Vagina (tissue), 2 donors: ENCODE measurements at places on chromosomes 5 and 9.

DNA sequence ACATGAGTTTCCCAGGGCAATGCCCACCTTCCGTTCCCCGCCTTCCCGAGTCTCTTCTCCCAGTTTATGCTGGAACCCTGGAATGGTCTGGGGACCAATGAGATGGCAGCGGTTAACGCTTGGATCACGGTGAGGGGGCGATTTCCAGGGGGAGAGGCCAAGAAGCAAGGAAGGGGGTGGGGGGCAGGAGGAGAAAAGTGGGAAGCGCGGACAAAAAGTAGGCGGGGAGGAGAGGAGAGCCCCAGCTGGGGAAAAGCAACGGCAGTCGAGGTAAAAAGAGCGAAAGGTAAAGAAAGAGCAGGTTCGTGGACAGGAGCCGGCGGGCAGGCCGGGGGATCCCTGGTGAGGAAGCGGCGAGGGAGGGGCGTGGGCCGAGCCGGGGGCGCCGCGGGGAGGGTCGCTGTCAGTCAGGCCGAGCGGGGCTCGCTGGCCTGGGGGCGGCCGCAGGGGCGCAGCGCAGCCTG lies 508 bp upstream of the SNCAIP start:
- DNase-seq, result no peak

DNA sequence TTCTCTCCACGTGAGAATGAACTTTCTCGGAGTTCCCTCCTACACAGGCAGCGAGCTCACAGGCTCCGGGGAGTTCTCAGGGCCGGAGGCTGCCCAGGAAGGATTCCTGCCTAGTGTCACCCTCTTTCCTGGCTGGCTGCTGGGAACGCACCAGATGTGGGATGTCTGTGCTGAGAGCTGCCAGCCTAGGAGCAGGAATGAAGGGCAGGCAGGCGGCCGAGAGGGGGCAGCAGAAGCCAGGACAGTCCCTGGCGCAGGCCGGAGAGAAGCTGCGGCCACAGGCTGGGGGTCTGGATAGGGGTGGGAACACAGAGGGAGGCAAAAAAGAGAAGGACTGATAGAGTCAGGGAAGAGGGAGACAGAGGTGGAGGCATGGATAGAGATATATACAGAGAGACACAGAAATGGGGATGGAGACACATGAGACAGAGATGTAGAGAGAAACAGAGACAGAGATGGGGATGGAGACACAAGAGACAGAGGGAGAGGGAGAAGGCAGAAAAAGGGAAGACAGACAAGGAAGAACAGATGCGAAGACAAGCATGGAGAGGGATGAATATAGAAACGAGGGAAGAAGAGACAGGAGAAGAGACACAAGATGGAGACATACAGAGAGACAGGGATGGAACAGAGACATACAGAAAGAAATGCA lies 25.3 kb upstream of the ENHO start:
- no peak for DNase-seq

DNA sequence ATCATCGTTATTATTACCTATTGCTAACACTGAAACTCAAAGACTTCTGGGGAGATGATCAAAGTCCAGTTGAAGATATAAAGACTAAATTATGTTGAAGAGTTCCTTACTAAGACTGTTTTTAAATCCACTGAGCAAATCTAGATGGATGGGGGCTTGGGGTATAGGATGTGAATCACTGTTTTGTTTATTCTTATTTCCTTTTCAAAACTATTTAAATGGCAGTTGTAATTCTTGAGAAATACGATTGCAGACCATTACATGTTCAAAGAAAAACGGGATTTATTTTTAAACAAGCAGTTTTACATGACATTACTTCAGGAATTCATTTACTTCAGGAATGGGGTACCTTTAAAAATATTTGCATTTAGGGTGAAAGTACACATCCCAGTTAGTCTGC lies 4.3 kb downstream of the RASGRF2 start:
- DNase-seq, result no peak

- no peak for DNase-seq
These were observed 189.0 kb downstream of the PALM2AKAP2 start for GRCh38 chr9:109969011-109969410.

DNA sequence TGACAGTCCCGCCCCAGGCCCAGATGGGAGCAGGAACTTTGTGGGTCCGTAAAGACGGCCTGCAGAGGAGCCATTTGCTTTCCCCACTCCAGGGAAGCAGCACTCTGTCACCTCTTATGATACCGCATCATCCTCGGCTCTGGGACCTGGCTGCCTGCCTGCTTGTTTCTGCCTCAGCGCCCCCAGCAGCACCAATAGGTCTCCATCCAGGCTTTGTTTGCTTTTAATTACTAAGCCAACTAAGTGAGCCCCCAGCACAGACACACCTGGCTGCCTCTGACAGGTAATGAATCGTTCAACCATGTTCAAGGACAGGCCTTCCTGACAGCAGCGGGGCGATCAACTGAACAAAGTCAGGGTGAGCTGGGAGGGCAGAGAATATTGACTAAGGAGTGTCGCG lies 141.4 kb downstream of the C5orf15 start:
- no peak for DNase-seq

- no peak for DNase-seq
These were observed 1.3 kb upstream of the PLPPR1 start for GRCh38 chr9:101027236-101027635.

DNA sequence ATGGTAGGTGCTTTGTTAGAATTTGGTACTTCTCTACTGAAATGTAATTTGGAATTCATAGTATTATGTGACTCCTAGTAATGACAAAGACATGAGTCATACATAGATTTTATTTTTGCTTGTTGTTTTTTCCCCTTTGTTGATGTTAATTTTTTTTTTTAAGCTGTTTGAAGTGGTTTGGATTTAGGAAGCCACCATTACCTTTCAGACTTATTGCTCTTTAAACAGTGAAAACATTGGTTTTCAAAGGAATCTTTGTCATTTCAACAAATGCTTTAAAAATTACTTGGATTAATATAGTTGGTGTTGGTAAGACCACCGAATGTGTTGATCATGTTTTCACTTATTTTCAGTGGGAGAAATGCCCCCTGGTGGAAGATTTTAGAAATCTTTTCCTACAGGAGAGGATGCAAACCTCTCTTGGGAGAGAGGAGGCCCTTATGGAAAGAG lies 170.1 kb upstream of the PITX1 start:
- DNase-seq, result no peak

GRCh38 chr5:31827867-31828266 lies 188.9 kb downstream of the PDZD2 start:
- no peak for DNase-seq

GRCh38 chr5:141084487-141084989 lies 9.9 kb upstream of the PCDHB2 start:
- DNase-seq, result no peak

- no peak for DNase-seq
These were observed 11.4 kb upstream of the HAUS6 start for GRCh38 chr9:19113964-19114679.

- no peak for DNase-seq
These were observed 91.1 kb upstream of the CER1 start for GRCh38 chr9:14813336-14814248.

- no peak for DNase-seq
These were observed 680 bp downstream of the GPX8 start for GRCh38 chr5:55160493-55161209.

DNA sequence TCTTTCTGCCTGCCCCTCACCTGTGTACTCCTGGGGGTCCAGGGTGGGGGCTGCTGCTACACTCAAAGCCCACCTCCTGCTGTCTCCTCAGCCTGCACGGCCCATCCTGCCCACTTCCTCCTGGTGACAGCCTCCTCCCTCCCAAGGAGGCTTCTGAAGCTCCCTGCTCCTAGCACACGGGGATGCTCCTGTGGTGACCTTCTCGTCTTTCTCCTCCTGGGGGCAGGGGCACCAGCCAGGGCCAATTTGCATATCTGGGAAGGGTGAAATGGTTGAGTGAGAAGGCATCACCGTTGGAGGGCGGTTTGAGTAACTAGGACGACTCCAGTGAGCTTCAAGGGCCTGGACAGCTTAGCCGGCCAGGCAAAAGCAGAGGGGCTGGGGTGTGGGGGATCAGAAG lies 51.9 kb upstream of the COL5A1 start:
- DNase-seq, result peak; percentile 79

GRCh38 chr9:14403081-14403480 lies 89.1 kb upstream of the NFIB start:
- no peak for DNase-seq

DNA sequence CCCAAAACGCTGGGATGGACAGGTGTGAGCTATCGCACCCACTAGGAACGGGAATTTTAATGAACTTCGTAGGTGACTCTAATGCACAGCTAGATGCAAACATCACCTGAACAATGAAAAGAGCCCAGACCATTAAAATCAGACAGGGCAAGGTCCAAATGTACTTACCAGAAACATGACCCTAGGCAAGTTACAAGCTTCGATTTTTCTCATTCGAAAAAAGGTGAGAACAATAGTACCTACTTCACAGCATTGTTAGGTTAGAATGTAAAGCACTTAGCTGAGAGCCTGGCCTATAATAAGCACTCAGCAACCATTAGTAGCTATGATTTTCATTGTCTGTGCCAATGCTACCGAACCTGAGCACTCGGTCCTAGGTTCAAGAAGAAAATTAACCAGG lies 5.8 kb upstream of the KLHL3 start:
- no peak for DNase-seq

- DNase-seq, result no peak
These were observed 828.1 kb upstream of the GRAMD2B start for GRCh38 chr5:125595095-125595494.

DNA sequence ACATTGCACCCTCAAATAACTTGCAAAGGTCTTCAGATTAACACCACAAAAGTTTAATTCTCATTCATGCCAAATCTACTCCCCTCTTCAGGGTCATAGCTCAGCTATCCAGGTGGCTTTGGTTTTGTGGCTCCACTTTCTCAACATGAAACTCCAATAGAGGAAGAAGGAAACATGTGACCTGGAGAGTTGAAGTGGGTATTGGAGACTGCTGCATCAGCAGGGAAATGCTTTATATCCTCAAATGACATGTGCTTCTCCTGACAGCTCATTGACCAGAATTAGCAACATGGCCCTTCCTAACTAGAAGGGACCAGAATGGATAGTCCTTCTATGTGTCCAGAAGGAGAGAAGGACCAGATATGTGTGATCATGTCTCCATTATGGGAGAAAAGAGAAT lies 73.6 kb downstream of the TLR4 start:
- no peak for DNase-seq

- no peak for DNase-seq
These were observed 150.2 kb upstream of the TRPM3 start for GRCh38 chr9:71271602-71272001.

DNA sequence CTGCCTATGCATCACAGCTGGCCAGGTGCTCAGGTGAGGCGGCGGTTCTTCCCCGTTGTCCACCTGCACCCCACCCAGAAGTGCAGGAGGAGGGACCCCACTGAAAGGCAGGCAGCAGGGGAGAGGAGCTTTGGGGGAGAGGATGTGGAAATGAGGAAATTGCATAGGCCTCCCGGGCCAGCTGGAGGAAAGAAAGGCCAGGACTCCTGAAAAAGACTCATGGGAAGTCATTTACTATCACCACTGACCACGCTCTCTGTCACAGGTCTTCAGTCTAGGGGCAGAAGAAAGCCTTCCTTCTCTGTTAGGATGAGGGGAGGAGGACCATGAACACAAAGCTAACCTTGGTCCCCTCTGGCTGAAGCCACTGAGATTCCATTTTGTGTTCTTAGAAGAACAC lies 28.1 kb downstream of the KCNMB1 start:
- DNase-seq, result no peak
